ENCODE measurements at places on chromosomes 11 and 22.

GRCh38 chr22:49961005-49961600, 531 bp downstream of the PIM3 start:
- no peak for DNase-seq

DNA sequence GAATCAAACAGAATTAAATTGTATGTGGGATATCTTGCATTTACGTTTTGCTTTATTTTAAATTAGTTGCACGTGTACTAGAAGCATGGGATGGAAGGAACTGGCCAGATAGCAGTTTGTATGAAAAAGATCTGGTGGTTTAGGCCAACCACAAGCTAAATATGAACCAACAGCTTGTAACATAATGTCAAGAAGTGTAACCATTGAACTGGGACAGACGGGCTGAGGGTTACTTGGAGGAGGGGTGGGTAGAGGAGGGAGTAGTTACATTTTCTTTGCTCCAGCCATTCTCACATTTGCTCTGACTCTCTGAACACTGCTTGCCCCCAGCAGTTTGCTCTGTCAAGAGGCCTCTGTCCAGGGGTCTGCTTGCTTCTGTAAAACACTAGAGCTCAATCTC, 31.7 kb upstream of the CXCR5 start:
- DNase-seq: no peak

DNA sequence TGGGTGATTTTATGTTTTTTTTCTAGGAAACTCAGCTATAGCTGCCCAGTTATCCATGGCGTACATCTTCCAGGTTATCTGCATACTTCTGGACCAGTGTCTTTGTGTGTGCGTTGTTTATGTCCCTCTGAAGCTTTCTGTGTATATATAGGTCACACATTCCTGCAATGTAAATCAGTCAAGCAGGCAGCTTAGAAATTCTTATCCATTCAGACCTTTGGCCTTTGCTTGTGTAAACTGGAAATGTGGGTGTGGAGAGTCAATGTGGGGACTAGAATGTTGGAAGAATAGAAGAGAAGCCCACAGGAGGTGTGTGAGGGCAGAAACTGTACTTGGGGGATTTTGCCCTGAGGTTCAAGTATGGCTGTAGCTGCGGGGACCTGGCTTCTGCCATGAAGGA, 51.7 kb downstream of the BARX2 start:
- no peak for DNase-seq

DNA sequence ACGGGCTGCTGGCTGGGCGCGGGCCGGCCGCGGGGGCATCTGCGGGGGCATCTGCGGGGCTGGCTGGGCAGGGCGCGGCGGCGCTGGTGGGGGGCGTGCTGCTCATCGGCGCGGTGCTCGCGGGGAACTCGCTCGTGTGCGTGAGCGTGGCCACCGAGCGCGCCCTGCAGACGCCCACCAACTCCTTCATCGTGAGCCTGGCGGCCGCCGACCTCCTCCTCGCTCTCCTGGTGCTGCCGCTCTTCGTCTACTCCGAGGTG, 194 bp downstream of the DRD4 start:
- DNase-seq: no peak

DNA sequence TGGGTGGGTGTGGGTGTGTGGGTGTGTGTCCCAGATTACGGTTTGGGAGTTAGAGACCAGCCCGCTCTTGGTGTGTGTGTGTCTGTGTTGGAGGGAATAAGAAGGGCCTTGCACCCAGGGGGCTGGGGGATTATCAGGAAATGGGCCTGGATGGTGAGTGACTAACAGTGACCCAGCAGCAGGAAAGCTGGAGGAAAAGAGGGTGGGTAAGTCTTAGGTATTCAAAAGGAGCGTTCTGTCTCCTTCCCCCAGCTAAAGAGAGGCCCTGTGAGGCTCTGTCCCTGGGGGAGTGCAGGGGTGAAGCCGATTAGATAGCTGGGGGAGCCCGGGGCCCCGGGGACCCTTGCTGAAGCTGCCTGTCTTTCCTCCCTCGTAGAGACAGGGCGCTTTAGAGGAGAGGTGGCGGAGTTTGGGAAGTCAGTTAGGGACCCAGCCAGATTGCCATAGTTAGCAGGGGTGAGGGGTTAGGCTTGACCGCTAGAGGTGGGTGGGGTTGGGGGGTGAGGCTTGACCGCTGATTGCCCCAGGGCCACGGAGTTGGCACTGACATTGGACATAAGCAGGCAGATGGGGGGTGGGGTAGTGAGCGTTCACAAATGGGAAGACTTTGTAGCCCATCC, 1.5 kb downstream of the OAF start:
- no peak for DNase-seq

DNA sequence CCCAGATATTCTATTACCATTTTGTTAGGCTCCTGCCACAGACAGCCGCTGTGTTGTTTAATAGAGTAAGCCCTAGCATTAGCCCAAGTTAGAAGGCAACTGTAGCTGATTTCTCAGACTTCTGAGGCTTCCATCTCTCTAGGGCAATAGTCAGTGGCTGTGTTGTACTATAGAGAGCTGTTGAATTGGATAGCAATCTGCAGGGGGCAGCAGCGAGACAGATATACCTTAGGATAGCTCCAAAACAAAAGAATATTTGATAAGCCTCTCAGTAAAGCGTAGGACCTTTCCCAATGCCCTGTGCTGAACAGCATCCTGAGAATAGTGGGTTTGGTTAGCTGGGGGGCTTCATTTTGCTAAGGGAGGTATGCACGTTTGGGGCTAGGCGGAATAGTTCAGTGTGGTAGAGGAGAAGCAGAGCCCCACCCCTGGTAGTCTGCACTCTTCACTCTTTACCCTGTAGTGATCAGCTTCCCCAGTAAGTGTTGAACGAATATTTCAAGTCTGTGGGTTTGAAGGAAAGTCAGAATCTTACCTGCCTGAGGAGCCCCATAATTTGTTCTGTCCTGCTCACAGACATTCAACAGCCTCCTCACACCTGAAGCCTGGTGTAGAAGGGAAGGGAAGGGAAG, 515.1 kb downstream of the INSC start:
- no peak for DNase-seq

- DNase-seq: no peak
Measured at GRCh38 chr11:7635708-7636107, 37.6 kb downstream of the CYB5R2 start.

DNA sequence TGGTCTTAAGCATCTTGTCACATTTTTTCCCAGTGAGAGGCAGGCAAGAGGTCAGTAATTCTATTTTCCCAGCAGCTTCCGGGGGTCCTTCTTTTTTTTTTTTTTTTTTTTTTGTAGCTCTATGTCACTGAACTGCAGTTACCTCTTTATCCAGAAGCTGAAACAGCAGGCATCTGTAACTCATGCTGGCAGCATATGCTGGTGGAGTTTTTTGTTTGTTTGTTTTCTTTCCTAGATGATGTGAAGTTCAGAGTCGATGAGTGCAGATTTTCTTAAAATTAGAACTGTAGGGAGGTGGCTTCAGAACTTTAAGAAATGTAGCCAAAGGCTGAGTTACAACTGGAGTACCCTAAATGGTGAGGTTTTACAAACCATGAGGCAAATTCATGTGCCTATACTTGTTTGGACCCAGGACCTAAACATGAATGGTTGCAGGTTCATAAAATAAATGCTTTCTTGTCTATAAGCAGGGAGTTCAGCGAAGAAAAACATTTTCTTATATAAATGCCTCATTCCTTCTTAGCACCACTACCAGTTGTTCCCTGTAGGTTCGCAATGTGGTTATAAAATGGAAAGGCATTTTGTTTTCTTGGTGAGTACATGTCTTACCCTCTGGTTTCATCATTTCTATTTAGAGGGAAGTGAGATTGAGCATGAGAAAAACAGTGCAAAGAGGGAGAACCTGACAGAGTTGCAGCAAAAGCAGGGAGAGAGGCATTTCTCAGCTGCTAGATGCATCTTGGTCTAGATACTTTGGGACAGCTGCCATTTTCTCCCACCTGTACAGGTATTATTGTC, 84.0 kb downstream of the TRIM44 start:
- no peak for DNase-seq

DNA sequence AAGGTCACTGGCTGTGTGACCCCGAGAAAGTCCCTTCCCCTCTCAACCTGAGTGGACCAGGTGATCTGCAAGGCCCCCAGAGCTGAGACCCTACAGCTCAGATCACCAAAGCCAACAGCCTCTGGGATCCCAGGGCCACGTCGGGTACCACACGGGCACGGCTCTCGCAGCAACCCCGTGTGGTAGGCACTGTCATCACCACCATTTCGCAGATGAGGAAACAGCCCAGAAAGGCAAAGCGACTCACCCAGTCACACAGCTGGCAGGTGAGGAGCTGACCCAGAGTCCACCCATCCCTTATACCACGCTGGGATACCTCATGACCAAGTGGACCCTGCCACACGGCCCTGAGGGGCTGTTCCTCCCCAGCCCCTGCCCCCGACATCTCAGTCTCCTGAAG, 2.8 kb downstream of the ATP5MGL start:
- DNase-seq: no peak

DNA sequence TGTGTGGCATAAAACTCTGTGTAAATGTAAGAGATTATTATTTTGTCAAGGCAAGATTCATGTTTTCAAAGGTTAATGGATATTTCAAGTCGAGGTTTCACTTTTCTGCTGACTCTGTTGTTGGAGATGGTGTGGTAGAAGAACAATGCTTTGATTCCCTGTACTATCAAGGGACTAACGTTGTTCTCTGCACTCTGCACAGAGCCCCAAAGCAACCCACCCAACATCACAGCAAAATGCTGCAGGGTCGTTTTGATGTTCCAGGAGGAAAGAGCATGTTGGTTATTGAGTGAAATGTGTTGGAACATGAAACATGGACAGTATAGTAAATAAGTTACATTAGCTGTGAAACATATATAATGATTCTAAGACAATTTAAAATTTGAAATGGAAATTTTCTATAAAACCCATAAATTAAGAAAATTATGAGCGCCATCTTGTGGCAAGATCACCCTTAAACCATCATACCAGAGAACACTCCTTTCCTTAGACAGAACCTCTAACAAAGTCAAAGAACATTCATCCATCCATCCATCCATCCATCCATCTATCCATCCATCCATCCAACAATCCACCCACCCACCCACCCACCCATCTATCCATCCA, 164.4 kb upstream of the ZBED5 start:
- no peak for DNase-seq

- peak; percentile 26 for DNase-seq
Measured at GRCh38 chr11:95068549-95068948, 1.8 kb downstream of the SRSF8 start.

DNA sequence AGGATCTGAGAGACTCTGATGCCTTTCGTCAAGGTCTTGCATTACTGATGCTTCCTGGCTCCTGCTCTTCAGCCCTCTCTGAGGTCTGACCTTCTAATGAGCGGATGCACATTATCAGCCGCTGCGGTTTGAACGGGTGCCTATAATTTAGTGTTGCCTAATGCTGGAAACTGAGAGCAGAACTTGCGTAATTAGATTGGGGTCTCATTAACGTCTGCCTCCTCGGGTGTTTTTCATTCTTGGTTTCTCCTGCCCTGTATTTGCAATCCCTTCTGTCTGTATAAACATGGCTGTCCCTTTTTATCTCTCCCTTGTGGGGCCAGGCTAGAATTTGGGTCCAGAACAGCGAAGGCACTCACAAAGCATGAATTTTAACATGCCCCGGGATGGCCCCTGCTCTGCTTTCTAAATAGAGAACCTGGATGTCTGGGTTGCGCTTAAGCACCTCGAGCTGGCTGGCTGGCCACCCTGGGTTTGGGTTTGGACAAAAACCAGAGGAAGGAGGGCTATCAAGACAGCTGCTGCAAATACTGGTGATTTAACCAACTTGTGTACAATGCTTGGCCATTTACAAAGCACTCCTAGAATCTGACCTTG, 118.6 kb downstream of the TIMP3 start:
- no peak for DNase-seq

DNA sequence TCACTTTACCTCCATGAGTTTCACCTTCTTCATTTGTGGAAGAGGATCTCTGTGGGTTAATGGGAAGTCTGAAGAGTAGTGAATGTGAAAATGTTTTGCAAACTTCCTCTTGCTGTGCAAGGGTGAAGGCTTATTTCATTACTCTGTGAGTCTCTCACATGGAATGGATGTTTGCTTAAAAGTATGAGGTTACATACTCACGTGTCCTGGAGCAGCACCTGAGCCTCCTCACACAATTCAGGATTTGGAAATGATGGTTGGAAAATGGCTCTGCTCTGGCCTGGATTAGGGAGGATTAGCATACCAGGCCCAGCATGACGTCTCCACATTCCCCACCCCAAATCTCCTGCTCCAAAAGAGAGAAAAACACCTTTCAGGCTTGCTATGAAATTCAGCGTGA, 4.8 kb downstream of the GRAMD1B start:
- no peak for DNase-seq

DNA sequence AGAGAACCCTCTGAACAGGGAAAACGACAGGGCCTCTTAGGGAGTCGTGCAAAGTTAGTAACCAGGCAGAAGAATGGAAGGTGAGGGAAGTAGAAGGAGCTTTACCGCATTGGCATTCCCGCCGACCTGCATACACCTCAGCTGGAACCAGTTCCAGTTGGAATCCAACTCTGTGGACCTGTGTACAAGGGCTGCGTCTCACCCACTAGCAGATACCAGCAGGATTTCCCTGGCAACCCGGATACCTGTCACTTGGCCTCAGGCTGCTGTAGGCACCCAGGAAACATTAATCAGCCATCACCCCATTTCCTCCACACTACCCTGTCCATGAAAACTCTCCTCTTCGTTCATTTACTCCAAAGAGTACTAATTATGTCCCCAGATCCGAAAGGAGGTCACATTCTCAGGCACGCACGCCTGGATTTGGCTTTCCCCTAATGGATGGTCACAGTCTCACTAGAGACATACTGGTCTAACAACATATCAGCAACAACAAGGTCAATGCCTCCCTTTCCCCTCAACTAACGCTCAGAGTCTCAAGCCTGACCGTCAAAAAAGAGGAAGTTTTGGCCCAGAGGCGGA, 842 bp downstream of the ARFGAP2 start:
- DNase-seq: no peak

DNA sequence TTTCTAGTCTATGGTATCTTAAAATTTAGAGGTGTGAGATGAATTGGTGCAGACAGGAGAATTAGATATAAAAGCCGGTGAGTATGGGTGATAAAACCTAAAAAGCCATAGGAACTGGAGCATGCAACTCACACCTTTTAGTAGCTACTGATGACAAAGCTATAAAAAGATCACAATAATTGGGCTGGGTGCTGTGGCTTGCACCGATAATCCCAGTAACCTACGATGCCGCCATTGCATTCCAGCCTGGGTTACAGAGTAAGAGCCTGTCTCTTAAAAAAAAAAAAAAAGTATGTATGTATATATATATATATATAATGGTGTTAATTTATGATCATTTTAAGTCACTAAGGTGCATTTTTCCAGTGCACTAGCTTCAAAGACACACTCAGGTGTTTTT, 17.2 kb downstream of the WEE1 start:
- DNase-seq: no peak

- DNase-seq: no peak
Measured at GRCh38 chr11:2592559-2593392, 107.0 kb downstream of the KCNQ1OT1 start.

- DNase-seq: no peak
Measured at GRCh38 chr11:127596433-127596832, 595.9 kb upstream of the KIRREL3 start.

DNA sequence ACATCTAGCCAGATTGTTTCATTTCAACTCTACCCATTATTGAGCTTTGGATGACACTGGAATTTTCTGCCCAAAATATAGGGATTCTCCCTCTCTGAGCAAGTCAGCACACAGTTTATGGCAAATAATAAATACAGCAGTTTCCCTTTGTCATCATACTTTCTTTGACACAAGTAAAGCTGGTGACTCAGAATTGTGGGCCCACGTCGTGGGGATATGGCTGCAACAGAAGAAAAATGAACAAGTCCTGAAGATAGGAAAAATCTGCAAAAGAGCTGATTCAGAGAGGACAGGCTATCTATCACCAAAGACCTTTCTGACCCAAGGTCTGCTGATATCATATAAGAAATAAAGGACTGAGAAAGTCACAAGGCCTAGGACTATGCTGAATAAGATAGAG, 236.3 kb upstream of the ZC3H12C start:
- DNase-seq: no peak
